ENCODE measurements at places on chromosomes 13 and 19.
A peak's percentile ranks its signal among the peaks of the same experiment; 100 is the strongest.

DNA sequence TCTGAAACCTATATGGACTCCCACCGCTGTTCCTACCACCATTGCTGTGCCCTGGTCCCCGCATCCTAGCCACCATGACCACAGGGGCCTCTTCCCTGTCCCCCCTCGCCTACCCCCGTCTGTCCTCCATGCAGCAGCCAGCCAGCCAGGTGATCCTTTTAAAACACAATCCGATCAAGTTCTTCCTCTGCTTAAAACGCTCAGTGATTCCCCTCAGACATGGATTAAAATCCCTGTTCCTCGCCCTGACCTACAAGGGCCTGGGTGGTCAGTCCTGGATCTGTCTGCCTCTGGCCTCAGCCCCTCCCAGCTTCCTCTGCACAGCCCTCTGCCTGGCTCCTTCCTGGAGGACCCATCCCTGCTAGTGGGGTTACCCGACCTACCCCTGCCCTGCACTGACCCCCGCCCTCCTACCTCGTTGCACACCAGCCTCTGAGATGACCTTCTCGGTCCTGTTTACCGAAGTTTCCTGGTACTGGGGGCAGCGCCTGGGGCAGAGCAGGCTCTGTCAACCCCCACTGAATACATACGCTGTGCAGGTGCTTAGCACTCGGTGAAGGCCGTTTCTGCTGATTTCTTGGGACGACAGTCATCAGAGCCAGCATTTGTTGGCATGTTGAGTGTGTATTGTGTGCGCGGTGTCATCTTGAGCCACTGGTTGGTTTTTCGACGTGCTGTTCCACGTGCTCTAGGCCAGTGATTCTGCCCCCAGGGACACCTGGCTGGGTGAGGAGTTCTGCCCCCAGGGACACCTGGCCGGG, 14.7 kb upstream of the LENG8 start:
- DNase-seq = no peak

GRCh38 chr19:33769208-33769607, 27.5 kb upstream of the KCTD15 start:
- DNase-seq = no peak

DNA sequence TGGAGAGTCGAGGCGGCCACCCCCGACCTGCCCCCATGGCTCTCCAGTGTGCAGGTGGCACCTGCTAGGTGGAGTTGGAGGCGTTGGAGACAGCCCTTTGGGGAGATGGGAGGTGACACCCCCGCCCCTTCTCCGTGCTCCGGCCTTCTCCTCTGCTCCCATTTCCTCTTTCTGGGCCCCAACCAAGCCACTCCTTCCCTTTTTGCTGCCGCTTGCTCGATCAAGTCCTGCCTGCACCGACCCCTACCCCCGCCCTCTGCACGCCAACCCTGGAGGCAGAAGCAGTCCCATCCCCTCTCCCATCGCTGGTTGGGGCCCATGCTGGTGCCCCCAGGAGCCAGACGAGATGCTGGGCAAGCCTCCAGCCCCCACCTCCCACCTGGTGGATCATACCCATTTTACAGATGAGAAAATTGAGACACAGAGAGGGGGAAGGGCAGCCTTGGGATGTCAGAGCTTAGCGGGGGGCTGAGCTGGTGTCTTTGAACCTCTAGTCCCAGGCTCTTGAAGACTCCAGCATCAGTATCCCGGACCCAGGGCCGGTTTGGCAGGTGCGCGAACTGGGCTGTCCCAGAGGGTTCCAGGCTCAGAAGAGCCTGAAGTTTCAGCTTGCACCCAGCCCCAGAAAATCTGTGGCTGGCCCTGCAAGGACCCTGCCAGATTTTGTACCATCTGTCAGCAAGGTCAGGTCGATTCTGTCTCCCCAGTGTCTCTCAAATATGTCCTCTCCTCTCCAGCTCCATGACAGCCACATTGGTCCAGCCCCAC, 10.3 kb downstream of the GNA15 start:
- DNase-seq = no peak

- DNase-seq = no peak
Measured at GRCh38 chr13:92407858-92408257, 818.7 kb upstream of the GPC6 start.

DNA sequence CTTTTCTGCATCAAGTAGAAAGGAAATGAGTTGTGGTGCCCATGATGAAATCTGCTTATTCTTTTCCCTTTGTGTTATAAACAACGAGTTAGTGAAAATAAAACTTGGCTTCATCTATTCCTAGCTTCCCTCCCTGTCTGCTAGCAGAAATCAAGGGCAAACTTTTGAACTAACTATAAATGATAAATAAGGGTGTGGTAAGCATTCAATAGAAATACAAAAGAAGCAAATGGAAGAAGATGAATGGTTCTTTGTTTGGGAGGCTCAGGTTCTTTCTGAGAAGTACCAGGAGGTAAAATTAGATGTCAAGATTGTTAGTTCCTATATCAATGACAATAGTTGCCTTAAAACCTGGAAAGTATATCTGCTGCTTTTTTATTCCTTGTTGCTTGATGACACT, 275.3 kb upstream of the PRR20A start:
- no peak for DNase-seq

- no peak for DNase-seq
Measured at GRCh38 chr13:76725211-76725610, 161.0 kb downstream of the KCTD12 start.

GRCh38 chr13:57137585-57137984, 3.1 kb upstream of the PRR20A start:
- no peak for DNase-seq

DNA sequence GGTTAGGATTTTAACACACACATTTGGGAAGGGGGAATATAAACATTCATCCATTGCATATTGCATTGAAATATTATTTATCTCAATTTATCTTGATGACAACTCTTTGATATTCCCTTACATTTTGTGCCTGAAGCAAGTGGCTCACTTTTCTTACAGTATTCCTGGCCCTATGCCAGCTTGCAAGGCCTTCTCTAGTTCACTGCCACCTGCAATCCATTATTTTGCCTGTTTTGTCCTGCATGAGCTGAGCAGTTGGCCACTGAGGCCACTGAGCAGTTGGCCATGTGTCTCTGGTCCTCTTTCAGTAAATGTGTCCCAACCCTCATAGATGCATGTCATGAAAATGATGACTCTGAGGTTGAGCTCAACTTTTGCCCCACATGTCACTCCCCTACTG, 49.8 kb downstream of the CBY2 start:
- DNase-seq = no peak

- DNase-seq = no peak
Measured at GRCh38 chr19:27822336-27822735, 1390.6 kb downstream of the UQCRFS1 start.

DNA sequence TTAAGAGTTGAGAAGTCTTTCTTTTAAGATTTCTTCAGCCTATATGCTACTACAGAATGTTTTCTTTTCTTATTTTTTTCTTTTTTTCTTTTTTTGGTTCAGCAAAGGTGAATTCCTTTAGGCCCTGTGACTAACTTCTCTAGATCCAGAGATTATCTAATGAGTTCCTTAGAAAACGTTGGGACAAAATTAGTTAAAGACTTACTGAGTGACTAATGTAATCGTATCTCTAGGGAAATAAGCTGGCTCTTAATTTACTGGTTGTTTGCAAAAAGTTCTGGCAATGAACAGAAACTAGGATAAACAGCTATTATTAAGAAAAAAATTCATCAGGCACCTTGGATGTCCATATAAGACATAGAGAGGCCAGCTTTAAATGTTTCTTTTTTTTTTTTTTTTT, 30.7 kb upstream of the CSNK1A1L start:
- DNase-seq = no peak

DNA sequence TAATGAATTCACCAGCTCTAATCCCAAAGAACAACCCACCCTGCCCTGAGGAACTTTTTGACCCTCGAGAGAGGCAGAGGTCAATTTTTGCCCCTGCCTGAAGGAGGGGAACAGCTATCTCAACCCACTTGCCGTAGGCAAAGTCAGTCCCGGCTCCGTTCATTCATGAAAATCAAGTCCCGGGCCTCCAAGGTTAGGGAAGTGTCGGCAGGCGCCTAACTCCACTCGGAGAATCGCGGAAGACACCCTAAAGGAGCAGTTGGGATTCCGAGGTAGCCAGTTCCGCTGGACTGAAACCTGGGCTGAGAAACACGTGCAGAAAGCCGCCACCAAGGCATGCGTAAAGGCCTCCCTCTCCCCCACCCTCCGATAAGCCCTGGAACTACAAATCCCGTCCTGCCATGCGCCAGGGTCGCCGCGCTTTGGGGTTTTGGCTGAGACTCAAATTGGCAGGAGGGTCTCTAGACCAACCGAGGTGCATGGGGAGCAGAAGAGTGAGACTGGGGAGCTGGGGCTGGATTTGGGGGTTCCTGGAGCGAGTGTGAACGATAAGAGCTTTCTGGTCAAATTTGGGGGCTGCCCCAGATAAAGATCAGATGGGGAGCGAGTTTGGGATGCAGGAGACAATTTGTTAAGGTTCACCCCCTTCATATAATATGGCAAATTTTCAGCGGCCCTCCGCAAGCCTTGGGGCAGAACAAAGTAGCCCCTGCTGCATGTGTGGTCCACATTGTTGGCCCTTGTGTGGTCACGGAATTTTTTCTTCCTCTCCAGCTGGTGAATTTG, at the start of gene TNPO2:
TNPO2 (minus strand) TSS at position 292 of the 786 bp plus-strand sequence. CDS start 2,955 bp downstream, outside the sequence.
- peak; percentile 77 for DNase-seq

- peak; percentile 81 for DNase-seq
Measured at GRCh38 chr13:89856512-89856911, 1491.0 kb upstream of the MIR17HG start.

DNA sequence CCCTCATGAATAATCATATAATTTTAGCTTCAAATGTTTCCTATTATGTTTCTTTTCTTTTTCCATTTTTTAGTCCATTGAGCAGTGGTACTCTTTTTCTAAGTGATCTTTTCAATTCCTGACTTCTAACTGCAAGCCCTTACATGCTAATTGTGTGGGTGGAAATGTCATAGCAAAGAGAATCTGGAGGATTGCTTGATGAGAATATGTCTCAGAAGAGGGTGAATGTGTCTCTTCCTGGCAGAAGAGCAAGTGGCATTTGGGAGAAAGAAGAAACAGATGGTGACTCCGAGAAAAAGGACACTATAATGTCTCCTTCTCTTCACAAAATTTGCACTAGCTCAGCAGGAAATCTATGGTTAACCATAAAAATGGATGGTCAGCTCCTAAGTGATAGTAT, 2320.0 kb downstream of the PCDH9 start:
- no peak for DNase-seq

DNA sequence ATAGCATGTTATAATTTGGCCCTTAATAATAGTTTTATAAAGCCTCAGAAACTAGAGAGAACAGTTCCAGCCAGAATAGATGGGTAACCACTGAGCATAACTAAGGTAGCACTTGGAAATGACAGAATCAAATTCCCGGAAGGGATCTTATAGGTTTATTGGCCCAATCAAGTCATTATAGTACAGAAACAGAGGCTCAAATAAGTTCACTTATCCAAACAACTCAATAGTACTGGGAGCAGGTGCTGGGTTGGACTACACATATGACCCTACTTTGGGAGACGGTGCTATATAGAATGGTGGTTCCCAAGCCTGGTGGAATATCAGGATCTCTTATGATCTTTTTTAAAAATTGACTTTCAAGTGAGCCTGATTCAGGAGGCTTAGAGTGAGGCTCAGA, 32.7 kb upstream of the OLFM4 start:
- DNase-seq = no peak

DNA sequence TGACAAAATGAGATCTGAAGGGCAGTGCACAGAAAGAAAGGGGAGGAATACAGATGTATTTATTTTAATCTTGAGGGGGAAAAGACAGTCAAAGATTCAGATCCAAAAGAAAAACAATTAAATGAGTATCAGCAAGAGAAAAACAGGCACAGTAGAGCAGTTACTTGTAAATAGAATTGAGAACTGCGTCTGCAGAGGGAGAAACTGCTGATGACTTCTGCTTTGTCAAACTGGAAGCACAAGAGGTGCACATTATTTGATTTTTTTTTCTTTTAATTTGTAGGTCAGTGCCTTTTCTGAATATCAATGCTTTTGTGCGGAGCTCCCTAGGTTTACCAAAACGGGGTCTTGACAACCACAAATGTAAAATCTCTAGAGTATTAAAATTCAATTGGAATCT, 37.3 kb downstream of the EFNB2 start:
- no peak for DNase-seq

DNA sequence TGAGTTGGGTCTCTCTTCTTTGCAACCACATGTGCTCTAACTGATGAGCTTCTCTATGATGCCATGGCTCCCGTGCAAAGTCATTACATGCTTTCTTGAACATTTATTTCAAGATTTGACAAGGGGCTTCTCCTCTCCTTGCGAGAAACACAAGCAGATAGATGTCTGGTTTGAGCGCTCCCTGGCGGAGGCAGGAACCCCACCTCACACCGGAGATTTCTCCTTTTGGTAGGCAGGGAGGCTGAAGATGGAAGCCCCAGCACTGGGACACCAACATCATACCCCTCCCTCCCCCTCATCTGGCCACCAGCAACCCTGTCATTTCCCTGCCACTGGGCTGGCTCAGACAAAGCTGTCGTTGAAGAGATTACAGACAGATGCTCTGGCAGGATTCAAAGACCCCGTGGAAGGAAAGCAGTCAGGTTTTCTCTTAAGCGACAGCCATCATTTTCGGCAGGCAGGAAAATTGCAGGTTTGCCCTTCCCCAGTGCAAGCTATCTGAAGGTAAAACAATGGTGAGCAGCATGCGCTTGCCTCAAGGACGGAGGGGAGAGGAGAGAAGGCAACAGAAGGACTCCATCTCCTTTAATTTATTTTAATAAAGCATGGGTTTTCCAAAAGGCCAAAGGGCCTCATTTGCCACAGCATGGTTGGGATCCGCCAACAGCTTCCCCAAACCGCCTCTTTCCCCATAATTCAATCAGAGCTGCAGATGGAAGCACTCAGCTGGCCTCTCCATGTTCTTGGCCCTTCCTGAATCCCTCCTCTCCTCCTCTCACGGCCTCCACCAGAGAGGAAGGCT, 344.1 kb upstream of the TSHZ3 start:
- DNase-seq = no peak

DNA sequence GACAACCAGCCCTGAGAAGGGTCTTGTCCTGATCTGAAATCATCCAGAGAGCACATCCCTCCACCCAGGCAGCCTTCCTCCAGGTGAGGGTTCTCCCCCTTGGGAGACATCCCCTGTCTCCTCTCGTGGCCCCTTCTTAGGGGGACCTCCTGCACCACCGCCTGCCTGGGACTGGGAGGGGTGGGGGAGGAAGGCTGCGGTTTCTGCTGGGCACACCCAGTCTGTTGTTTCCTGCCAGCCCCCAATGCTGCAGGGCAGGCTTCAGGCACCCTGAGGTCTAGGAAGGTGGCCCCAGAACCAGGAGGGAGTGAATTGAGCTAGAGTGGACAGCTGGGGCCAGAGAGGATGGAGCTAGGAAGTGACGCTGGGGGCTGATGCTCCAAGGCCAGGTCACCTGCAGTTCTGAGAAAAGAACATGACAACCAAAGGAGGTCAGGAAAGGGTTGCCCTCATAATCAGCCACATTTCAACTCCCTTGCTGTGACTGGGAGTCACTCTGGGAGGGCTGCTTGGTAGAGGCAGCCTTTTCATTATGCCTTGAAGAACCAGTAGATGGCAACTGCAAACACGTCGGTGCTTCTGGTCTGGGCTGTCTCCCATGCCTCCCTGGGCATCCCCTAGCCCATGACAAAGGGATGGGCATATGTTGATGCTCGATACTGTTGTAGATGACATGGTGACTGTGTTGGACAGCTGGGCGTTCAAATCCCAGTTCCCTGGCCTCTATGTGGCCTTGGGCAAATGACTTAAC, 1.4 kb downstream of the ARHGEF18 start:
- no peak for DNase-seq

Data from SK-N-DZ (cell line).